G401 (cell line): ENCODE measurements at places on chromosomes 13 and 19. TPM values are rescaled to one million over a fixed set of nuclear protein-coding genes. Genes with fewer than 3 reads are reported as not detected.

- DNase-seq, result no peak
Observed at GRCh38 chr13:113595131-113595530, 10.6 kb downstream of the TFDP1 start.

The VAV1 gene
- not detected in 2 replicates for total RNA-seq

DNA sequence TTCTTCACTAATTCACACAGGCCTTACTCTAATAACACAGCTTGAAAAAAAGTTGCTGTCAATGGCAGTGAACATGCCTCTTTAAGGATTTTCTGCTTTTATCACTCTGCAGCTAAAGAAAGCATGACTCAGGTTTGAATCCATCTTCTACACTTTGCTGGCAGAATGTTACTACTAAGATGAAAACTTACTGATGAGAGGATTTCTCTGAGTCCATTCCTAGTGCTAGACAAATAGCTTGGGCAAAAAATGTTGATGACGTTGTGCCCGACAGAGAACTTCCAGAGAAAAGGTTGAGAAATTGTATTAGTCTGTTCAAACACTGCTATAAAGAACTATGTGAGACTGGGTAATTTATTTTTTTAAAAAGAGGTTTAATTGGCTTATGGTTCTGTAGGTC, 572.0 kb downstream of the IRS2 start:
- no peak for DNase-seq

DNA sequence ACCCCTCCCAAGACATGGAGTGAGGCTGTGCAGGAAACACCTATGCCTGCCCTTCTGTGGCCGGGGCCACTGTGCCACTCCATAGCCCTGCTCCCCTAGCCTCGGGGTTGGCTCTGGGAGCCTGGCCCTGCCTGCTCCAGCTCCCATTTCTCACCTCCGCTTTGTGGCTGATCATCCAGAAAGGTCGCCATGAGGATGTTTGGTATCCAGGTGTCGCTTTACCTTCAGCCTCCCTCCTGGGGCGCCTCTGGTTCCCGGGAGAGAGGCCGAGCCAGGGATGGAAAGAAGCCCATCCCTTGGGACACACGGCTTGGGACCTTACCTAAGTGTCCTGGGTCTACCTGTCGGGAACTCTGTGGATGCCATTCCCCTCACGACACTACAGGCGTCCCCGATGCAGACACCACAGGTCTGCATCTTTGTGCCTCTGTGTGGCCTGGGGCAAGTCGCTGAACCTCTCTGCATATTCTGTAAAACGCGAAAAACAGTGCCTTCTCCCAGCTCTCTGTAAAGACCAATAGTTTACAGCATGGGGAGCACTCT, 3.4 kb upstream of the MCF2L start:
- DNase-seq, result no peak

The CFD gene
- 3.6 and 6.1 TPM in 2 replicates for total RNA-seq

The ZNF784 gene
- total RNA-seq, result 6.8 and 21.0 TPM in 2 replicates

The HNRNPL gene
- total RNA-seq, result 600 and 749 TPM in 2 replicates

The MAMSTR gene
- total RNA-seq, result 0.37 and 1.5 TPM in 2 replicates

The TPTE2 gene
- not detected in 2 replicates for total RNA-seq

- DNase-seq, result no peak
Observed at GRCh38 chr13:111031531-111031961, 83.6 kb upstream of the ARHGEF7 start.

The C1QTNF9B gene
- not detected in 2 replicates for total RNA-seq

GRCh38 chr19:48819366-48819816, 8.6 kb upstream of the BCAT2 start:
- peak; percentile 42 for DNase-seq

DNA sequence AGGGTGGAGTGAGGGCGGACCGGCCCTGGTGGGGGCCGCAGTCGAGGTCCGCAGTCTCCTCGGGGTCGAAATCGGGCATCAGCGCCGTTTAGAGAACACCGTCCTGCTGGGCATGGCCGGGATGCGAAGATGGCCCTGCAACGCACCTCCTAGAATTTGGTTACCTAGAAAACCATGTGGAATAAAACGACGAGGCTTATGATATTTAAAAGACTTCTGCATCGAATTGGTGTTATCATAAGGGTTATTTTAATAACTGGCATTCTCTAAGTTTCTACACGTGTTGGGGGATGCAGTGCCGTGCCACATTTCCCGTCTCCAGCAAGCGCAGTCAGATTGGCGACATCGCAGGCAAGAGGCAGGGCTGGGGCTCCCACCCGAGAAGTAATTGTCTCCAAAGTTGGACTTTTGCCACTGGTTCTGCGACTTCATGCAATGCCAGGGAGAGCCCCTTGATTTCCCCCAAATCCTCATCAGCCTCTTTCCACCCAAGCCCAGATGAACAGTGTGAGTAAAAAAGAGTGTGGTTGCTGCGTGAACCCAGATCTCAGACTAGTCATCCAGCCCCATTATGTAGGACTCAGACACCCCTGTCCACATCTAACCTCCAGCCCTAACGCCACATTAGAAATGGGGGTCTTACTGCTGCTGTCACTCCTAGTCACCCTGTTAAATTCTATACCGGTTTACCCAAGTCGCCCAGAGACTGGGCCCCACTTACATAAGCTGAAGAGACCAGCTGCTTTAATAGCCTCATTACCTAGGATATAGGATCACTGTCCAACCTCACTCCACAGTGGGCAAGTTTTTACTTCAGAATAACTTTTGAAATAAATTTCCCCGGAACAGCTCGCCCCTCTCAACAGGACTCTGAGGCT, 571 bp upstream of the DHRS12 start:
- peak; percentile 73 for DNase-seq

DNA sequence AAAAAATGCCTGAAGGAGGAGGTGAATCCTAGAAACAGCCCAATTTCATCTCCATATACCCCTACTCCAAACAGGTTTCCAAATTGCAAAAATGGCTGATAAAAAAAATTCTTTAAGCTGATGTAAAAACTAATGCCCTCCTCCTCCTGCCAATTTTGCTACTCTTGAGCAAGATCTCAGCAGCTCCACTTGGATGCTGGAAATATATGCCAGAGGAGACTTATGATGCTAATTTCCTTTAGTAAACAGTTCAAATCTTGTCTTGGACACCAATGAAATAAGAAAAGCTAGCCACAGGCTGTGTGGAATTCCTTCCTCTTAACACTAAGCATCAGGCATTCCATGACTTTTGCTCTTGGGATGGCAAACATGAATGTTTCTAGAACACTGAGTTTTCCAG, 67.5 kb downstream of the INSR start:
- no peak for DNase-seq

The PKN1 gene
- 94.8 and 98.6 TPM in 2 replicates for total RNA-seq

DNA sequence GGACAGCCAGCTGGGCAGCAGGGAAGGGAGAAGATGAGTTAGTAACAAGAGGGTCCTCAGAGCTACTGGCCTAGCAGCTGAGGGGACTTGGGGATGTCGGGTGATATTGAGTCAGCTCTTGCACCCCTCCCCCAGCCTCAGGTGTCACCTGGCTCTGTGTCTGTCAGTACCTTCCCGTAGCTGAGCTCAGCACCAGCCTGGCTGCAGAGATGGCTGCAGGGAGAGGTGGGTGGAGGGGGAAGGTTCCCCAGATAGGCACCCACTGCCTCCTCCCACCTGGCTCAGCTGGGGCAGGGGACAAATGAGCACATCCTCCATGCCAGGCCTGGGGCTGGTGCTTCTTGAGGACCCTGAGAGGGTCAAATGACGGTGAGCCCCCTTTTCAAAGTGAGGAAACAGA, 6.8 kb upstream of the KPTN start:
- no peak for DNase-seq

The CEACAM7 gene
- not detected in 2 replicates for total RNA-seq

- no peak for DNase-seq
Observed at GRCh38 chr13:49627831-49628652, at the start of gene ARL11. TSS of gene ARL11 (plus strand) at chr13:49628507. CDS start at chr13:49630448, 1,941 bp downstream.

The CGB5 gene
- not detected in 2 replicates for total RNA-seq

DNA sequence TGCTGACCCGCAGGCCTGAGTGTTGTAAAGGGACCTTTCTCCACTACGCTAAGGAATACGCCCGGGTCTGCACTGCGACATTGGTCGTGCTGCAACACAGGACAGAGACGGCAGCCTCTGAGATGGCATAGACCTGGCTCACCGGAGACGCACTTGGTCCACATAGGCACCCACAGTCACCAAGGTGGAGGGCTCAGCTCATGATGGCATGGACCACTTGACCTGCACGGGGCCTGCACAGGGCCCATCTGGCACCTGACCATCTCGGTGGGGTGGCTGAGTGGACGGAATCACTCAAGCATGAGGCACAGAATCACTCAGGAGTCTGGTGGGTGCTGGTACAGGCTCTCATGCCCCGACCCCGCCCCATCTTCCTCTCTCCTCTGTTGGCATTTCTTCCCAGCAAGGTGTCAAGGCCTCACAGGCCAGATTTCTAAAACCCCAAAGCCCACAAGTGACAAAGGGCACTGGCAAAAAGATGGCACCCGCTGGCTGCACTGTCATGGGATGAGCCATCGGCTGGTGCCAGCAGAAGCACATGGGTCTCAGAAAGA, 45.9 kb downstream of the TSHZ3 start:
- DNase-seq, result no peak

GRCh38 chr13:64007339-64007738, 2591.7 kb upstream of the PCDH20 start:
- no peak for DNase-seq

DNA sequence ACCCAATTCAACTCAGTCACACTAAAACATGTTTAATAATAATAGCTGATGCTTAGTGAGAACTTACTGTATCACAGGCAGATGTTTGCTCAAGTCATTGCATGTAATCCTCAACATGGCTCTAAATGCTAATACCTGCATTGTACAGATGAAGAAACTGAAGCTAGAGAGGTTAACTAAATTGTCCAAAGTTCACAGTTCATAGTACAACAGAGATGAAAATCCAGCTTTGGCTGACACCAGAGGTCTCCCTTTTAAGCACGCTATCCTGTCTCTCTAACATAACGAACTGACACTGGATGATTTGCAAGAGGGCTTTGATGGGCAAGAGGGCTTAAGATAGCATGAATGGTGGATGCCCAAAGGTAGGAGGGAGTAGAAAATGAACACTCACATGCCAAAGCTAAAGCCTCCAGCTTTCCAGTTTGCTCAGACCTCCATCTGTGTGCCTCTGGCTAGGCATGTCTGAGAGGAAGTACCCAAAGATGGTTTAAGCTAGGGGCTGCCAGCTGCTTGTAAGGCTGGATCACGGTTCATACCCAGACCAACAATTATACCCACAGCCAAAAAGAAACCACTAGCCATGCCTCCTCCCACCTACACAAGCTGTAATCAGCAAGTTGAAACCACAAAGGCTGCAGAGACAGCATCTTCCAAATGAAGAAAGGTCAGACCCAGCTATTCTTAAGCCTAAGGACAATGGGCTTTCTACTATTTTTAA, 196.9 kb upstream of the UBL3 start:
- DNase-seq, result no peak

- DNase-seq, result no peak
Observed at GRCh38 chr19:1105008-1105872, 1.4 kb downstream of the GPX4 start.

DNA sequence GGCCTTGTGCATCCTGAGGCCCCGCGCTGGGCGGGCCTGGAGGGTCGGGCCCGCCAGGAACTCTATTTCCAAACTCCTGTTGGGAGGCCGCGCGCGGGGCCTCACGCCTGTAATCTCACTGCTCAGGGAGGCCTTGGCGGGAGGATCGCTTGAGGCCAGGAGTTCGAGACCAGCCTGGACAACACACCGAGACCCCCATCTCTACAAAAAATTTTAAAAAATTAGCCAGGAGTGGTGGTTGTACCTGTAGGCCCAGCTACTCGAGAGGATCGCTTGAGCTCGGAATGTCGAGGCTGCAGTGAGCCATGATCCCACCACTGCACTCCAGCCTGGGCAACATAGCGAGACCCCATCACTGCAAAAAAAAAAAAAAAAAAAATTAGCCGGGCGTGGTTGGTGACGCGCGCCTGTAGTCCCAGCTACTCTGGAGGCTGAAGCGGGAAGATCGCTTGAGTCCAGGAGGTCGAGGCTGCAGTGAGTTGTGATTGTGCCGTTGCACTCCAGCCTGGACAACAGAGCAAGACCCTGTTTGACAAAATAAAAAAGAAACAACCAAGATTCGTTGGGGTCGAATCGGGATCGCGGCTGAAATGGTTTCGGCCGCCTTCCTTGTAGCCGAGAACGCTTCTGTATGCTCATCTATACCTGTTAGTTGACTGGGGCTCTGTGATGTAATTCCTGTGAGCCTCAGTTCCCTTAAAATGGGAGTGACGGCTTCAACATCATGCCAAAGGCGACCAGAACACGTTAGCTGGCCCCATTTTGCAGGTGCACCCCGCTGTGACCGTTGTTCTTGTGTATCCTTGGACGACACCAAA, 636 bp downstream of the SF3A2 start:
- no peak for DNase-seq

GRCh38 chr13:50572129-50572528, 271.4 kb downstream of the DLEU7 start:
- DNase-seq, result no peak

DNA sequence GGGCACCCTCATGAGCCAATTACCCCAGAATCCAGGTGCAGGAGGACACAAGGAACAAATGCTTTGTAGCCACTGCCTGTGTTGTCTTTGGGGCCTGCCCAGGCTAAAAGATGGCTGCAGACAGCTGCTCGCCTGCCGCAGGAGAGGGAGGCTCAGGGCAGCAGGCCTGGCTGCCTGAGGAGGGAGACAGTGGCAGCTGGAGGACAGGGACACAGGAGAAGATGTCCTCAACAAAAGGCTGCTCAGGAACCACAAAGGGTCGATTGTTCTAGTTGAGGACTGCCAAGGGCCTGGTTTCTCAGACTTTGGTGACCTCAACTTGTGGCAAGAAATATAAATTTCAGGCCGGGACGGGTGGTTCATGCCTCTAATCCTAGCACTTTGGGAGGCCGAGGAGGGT, 7.6 kb downstream of the SIRT2 start:
- no peak for DNase-seq

GRCh38 chr13:94602467-94602866, 810 bp downstream of the GPR180 start:
- DNase-seq, result no peak

The ZFP30 gene
- 13.6 and 42.7 TPM in 2 replicates for total RNA-seq

The HS6ST3 gene
- not detected in 2 replicates for total RNA-seq

DNA sequence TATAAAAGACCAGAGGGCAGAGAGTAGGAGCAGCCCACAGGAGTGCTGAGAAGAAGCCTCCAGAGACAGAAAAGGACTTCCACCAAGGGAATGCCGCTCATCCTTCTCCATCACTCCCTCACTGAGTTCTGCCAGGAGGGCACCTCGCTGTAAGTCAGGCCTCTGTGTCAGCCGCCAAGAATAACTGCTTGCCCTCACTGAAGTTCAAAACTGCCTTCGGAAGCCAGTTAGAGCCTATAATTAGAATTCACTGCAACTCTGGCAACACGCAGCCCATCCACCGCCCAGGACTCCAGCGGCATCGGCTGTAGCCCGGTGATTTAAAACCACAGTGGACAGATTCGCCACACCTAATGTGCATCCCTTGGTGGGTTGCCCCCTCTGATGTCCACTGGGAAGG, 281.8 kb upstream of the ZNF507 start:
- no peak for DNase-seq

- no peak for DNase-seq
Observed at GRCh38 chr13:78305171-78305570, 298.2 kb downstream of the POU4F1 start.

DNA sequence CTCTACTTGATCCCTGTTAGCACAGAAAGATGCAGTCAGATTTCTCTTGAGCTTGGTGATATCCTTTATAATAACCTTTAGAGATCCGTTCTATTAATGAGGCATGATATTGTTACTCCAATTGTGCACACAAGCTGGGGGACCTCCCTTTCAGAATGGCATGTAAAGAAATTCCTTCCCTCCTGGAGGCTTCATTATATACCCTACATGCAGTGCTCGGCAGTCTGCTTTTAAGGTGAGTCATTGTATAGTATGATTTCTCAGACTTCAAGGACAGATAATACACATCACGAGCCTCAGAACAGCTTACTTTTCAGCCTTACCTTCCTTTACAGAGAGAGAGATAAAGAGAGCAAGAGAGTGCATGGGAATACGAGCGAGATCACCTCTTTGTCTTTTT, 261.3 kb downstream of the ATP8A2 start:
- DNase-seq, result no peak

The ZNF729 gene
- total RNA-seq, result not detected in 2 replicates
